ENCODE measurements at places on chromosomes 7 and 10.

DNA sequence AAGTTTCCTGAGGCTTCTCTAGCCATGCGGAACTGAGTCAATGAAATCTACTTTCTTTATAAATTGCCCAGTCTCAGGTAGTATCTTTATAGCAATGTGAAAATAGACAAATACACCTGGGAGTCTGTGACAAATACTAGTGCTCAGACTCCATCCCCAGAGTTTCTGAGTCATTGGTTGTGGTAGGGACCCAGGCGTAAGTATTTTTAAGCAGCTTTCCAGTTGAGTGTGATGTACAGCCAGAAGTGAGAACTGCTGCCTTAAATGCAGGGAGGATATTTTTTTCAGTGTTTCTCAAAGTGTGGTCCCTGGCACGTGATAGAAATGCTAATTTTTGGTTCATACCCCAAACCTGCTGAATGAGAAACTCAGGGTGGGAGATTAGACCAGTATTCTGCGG lies 121.7 kb downstream of the SORCS3 start:
- DNase-seq: no peak

DNA sequence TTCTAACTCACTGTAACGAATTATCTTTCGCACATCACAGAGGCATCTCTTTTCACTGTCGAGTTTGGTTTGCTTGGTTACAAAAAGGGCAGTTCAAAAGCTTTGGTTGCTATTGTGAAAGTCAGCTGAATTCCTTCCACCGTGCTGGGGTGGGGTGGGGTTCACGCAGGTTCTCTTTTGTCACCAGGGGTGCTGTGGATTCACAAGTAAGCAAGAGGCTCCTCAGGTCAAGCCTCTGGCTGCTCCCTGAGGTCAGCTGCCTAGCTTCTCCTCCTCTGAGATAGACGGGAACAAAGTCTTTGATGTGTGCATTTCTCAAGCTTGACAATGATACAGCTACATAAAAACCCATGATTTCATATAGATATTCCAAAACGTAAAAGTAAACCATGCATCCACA lies 47.7 kb downstream of the EGFR start:
- DNase-seq: no peak

DNA sequence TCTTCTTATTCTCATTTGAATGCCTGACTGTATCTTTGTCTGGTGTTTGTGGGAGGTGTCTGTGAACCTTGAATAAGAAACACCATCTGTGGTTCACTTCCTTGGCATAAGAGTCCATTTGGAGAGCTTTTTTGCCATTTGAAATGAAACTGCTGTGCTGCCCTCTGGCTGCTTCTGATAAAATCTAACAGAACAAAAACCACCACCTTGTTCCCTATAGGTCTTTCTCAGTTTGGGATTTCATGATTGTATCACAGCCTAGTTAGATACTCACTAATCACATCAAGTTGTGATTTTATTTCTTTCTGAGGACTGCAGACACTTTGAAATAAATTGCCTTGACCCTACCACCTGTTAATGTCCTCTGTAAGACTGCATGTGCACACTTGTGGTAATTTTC lies 102.7 kb upstream of the FAM13C start:
- no peak for DNase-seq

DNA sequence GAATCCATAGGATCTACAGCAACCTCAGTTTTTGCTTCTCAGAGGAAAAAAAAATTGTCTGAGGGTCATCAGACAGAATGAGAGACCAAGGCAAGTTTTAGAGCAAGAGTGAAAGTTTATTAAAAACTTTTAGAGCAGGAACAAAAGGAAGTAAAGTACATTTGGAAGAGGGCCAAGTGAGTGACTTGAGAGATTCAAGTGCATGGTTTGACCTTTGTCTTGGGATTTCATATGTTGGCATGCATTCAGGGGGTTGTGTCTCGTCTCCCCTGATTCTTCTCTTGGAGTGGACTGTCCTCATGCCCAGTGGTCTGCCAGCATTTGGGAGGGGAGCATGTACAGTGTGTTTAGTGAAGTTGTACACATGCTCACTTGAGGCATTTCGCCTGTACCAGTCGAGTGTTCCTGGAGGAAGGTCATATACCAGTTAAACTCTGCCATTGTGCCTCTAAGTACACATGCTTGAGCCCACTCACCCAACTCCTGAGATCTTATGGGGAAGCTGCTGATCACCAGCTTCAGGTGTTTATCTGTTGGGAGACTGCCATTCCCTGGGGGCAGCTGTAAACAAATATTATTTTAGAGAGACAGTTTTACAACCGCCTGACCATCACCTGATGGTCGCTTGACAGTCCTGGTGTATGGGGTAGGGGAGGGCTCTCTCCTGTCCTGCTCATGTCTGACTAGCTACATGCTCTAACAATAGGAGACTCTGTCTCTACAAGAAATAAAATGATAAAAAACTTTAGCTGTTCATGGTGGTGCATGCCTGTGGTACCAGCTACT lies 109.4 kb downstream of the EEPD1 start:
- DNase-seq: no peak

GRCh38 chr10:112490545-112490944 lies 43.5 kb downstream of the VTI1A start:
- DNase-seq: peak; percentile 48

DNA sequence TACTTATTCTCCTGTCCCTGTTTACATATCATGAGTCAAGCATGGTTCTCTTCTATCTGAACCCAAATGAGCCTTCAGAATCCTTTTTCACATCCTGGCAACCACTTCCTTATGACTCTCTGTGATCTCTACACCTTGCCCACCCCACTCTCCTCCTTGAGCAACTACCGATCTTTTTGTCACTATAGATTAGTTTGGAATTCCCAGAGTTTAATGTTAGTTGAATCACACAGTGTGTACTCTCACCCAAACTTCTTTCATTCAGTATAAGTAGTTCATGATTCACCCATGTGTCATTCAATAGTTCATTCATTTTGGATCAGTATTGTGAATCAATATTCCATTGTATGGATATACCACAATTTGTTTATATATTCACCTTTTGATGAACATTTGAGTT lies 55.3 kb downstream of the TFAM start:
- no peak for DNase-seq

GRCh38 chr10:27223964-27224363 lies 16.6 kb downstream of the ACBD5 start:
- no peak for DNase-seq

GRCh38 chr10:778626-779330 lies 89.3 kb upstream of the DIP2C start:
- no peak for DNase-seq

- no peak for DNase-seq
Observed at GRCh38 chr10:126350216-126350992, 37.9 kb downstream of the ADAM12 start.

DNA sequence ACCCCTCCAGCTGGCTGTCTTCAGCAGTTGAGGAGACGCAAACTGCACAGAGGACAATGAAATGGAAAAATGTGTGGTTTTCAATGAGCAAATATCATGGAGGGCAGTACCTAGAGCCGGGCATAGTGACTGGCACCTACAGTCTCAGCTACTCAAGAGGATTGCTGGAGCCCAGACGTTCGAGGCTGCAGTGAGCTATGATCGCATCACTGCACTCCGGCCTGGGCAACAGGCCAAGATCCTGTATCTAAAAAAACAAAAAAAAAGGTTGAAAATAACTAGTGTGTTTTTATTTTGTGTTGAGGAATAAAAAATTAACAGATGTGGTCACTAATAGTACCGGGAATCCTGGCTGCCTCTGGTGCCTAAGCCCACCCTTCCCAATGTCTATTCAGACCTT lies 345.5 kb downstream of the GALNT17 start:
- no peak for DNase-seq

GRCh38 chr7:50684713-50685075 lies 98.0 kb downstream of the GRB10 start:
- DNase-seq: no peak

GRCh38 chr10:115417585-115418265 lies 324.6 kb downstream of the ATRNL1 start:
- no peak for DNase-seq

GRCh38 chr7:127654404-127655394 lies 2.7 kb downstream of the SND1 start:
- DNase-seq: no peak

- no peak for DNase-seq
Observed at GRCh38 chr7:106717955-106718871, 57.3 kb upstream of the CCDC71L start.

- DNase-seq: no peak
Observed at GRCh38 chr10:62806251-62806650, 1.7 kb downstream of the ADO start.

GRCh38 chr10:24556750-24557742 lies 166.6 kb downstream of the ARHGAP21 start:
- peak; percentile 2 for DNase-seq

GRCh38 chr7:5143935-5144903 lies 45.8 kb upstream of the WIPI2 start:
- no peak for DNase-seq

- DNase-seq: no peak
Observed at GRCh38 chr10:29386342-29386999, 97.6 kb downstream of the LYZL1 start.

DNA sequence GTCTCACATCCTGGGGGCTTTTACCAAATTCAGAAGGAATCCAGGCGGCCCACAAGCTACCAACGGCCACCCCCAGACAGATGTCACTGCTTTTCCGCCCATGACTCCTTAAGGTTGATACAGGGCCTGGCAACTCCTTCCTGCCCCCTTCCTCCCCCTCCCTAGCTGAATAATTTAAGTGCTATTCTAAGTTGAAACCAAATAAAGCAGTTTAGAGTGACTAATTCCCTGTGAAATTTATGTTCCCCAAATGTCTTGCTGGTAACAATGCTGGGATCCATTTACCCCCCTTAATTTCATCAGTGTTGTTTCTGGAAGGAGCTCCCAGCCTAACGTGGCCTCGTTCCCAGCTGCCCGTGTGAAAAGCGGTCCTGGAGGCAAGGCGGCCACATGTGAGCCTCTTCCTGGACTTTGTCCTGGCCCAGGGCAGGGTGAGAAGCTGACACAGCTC lies 109.6 kb downstream of the TMEM130 start:
- no peak for DNase-seq

DNA sequence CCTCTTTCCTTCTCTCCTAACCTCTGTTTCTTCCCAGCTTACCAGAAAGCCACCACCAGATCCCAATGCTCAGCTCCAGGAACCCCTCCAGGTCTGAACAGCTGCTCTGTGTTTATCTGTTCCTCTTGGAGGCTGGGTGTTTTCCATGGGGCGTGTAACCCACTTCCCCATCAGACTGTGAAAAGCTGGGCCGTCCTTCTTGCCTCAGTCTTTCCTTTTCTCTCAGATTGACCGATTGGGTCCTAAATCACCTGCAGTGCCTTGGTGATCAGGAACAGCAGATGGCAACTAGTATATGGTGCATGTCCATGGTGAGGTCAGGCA lies 4.8 kb downstream of the SH3PXD2A start:
- no peak for DNase-seq

DNA sequence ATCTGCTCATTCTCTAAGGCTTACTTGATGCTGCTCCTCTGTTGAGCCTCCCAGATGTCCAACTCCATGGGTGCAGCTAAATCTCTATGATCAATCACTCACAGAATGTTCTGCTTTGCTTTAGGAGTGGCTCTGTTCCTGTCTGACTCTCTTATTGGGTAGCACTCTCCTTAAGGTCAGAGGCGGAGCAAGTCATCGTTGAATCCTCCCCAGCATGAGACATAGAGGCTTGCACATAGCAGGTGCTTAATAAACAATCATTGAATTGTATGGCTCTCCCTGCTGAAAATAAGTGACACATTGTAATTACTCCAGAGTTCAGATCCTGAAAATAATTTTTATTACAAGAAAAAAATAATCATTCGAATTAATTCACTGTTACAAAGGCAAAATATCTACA lies 69.7 kb downstream of the NPS start:
- DNase-seq: no peak

GRCh38 chr10:49177391-49178355 lies 10.5 kb downstream of the TMEM273 start:
- DNase-seq: no peak

GRCh38 chr7:94633687-94634086 lies 22.2 kb downstream of the SGCE start:
- DNase-seq: no peak

- DNase-seq: no peak
Observed at GRCh38 chr7:27703181-27703580, 36.8 kb upstream of the TAX1BP1 start.

- DNase-seq: no peak
Observed at GRCh38 chr7:26624839-26625238, 239.6 kb downstream of the SKAP2 start.

DNA sequence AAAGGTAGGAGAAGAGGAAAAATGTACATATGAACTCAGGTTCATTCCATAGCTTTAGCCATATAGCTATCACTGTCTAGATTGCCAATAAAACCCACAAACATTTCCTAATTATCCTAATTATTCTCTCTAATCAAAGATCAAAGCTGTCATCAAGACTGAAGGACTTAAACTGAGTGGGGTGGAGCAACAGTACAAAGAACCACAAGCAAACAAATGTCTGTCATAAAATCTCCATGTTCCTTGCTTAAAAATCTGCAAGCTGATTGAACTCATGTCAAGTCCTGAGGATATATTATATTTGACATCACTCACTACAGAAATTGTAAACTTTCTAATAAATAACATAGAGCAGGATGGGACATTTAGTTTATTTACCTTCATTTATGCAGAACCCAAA lies 315.9 kb downstream of the SNX13 start:
- no peak for DNase-seq

DNA sequence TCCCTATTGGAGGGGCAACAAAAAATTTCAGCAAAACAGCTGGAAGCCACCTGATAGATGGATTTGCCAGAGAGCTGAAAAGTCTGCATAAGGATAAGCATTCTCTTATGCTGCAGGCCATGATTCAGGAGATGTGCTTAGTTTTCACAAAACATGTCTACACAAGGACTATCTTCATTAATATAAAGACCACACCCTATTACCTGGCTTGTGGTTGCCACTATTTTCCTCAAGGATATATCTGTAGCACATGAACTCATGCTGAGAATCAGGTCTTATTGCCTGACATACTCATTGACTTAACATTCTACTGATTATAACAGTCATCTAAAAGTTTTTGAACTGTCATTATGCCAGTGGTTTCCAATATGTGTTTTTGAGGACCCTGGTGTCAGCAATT lies 7.1 kb upstream of the COL17A1 start:
- DNase-seq: no peak

- DNase-seq: no peak
Observed at GRCh38 chr10:49398000-49398861, 2.3 kb upstream of the DRGX start.

GRCh38 chr7:96708872-96709271 lies 774 bp downstream of the SEM1 start:
- no peak for DNase-seq

DNA sequence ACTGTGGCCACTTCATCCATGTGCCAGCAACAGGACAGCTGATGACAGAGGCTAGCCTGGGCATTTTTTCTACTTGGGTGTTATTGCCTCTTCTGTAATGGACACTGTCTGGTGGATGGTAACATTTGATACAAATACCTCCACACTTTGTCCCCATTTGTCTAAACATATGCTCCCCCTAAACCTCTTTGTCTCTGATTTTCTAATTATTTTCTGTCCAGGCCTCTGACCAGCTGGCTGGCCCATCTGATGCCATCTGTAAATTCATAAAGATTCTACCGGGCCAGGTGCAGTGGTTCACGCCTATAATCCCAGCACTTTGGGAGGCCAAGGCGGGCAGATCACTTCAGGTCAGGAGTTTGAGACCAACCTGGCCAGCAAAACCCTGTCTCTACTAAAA lies 84.7 kb upstream of the IFRD1 start:
- no peak for DNase-seq

- no peak for DNase-seq
Observed at GRCh38 chr10:15898046-15898445, 37.7 kb upstream of the MINDY3 start.

- DNase-seq: no peak
Observed at GRCh38 chr7:3650844-3651243, 349.8 kb downstream of the SDK1 start.
